ENCODE measurements at places on chromosomes 5 and 9. TPM values are rescaled to one million over a fixed set of nuclear protein-coding genes. Genes with fewer than 3 reads are reported as not detected.

The GRM6 gene
- not detected for polyA plus RNA-seq

The CDH10 gene
- 2.1 TPM for polyA plus RNA-seq

The PLAC8L1 gene
- polyA plus RNA-seq: 0.56 TPM

The FOXI1 gene
- not detected for polyA plus RNA-seq

The CCDC152 gene
- 5.7 TPM for polyA plus RNA-seq

The FYB1 gene
- polyA plus RNA-seq: 0.11 TPM

The PCDHB13 gene
- 2.0 TPM for polyA plus RNA-seq

The CENPP gene
- 7.4 TPM for polyA plus RNA-seq

The CSF1R gene
- 0.56 TPM for polyA plus RNA-seq

The TLX3 gene
- polyA plus RNA-seq: not detected
